Activated naive CD4-positive, alpha-beta T cell treated with Interleukin-2 at 50 U/mL for 16 hours (primary cell): ENCODE measurements at places on chromosomes 4 and X.

- no peak for DNase-seq
Observed at GRCh38 chr4:184136525-184136924, 81.1 kb downstream of the ENPP6 start.

DNA sequence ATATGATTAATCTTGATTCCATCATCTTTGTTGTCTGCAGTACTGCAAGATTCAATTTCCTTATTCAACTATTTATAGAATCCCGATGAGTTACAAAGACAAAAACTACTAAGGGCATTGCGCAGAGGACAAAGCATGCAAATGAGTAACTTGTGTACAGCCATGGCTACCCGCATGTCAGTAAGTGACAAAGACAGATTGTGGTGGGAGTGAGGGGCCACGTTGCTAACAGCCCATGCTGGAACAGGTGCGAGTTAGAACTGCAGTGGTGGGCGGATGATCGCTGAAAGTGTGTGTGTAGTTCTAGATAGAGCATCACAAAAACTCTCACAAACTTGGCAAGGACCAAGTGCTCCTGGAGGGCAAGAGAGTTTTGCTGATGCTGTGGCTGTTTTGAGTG lies 49.5 kb downstream of the ACOX3 start:
- no peak for DNase-seq

DNA sequence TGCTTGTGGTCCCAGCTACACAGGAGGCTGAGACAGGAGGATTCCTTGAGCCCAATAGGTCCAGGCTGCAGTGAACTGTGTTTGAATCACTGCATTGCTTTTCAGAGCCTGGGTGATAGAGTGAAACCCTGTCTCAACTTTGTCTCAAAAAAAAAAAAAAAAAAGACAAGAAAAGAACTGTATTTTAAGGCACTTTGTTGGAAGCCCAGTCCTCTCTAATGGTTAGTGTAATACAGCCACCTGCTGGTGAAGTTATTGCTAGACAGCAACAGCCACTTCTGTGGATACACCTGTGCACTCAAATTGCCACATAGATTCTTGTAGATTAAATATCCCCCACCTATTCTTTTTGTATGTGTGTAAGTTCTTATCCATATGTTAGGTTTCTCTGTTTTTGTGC lies 10.1 kb upstream of the FGG start:
- no peak for DNase-seq

- no peak for DNase-seq
Observed at GRCh38 chr4:148574502-148574901, 132.3 kb upstream of the NR3C2 start.

- DNase-seq, result no peak
Observed at GRCh38 chr4:18134111-18134510, 112.6 kb upstream of the LCORL start.

GRCh38 chrX:10842646-10843045 lies 222.3 kb upstream of the MID1 start:
- no peak for DNase-seq

DNA sequence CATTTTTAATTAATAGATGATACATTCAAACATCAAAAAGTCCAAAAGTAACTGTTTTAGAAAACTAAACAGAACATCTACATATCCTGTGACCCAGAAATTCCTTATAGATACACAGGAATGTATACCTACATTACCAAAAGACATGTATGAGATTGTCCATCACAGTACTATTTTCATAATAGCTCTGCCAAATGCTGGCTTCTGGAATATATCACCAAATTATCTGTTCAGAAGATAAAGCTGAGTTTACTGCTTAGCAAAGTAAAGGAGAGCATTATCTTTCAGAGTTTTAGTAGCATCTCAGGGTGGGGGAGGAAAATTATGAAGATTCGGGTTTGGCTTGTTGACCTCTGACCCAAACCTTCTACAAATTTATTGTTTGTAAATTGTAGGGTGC lies 368.9 kb upstream of the SLC7A11 start:
- DNase-seq, result no peak

- DNase-seq, result no peak
Observed at GRCh38 chr4:121336706-121337105, 44.1 kb downstream of the QRFPR start.

DNA sequence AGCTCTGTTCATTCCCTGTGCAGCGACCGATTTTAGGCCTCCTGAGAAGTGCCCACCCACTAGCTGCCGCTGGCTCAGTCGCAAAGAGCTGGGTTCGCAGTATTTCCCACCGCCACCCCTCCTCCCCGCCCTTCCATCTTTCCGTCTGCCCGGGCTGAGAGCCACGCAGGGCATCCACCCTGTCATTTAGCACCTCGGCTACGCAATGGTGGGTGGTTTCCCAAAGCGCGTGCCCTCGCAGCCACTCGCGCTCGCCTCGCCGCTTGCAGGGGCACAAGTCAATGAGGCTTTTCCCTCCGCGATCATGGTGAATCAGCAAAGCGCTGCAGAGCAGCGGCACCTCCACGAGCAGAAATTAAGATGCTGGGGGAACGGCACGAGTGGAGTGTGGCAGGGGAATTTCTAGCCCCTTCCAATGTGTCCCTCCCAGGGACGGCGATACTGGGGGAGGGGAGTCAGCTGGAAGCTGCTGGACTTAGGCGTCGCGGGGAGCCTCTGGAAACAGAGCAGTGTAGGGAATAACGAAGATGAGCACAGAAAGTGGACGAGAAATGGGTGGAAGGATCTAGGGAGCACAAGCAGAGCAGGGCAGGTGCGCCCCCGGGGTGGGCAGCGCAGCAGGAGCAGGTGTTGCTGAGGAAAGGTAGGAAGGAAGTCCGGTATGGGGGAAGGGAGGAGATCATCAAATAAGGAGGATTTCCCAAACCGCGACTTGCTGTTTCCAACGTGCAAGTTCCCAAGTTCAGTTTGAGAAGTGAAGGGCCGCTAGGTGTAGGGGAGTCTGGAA lies 2.4 kb upstream of the PTCHD1 start:
- no peak for DNase-seq

- DNase-seq, result no peak
Observed at GRCh38 chr4:24497221-24497620, 87.1 kb downstream of the DHX15 start.

DNA sequence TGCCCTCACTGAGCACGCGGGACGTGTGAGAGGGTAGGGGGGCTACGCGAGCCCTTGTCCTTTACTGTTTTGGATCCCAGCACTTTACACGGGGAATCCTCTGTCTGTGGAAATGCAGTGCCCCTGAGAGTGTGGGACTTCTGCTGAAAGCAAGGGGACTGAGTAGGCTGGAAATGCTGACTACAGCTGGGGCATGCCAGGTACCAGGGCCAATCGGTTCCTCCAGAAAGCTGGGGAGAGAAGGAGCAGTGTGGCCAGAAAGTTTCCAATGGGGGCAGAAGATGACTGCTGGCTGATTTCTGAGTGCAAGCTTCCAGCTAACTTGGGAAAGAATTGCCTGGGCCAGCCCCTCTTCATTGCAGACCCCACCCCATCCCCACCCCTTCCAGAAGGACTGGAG lies 1.5 kb downstream of the NHSL2 start:
- DNase-seq, result no peak

DNA sequence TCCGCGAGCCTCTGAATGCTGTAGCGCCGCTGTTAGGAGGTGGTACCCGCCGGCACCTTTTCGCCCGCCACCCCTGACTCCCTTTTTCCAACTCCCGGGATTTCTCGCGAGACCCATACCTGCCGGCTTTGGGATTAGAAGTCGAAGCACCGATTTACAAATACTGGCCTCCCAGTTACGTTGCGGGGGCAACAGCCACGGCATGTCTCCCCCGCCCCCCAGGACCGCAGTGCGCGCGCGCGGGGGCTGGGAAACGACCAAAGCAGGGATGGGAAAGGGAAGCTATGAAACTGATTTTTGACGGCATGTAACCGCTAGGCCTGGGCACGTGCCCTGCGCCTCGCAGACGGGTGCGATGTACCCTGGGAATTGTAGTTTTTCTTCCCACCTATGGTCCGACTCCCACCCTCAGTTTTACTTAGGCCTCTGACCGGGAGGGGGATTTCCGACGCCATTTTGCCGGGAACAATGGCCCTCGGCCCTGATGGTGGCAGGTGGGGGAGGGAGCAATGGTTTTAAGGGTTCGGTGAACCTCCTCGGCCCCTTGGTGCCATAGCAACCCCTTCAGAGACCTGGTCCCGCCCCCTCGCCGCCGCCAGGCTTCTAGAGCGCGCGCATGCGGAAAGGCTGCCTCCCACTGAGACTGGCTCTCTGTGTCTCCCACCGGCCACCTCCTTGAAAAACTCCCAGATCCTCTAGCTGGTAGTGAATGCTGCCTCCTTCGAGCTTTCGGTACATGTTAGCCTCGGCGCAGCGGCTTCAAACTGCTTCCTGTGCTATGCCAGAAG lies 772 bp upstream of the WNK3 start:
- DNase-seq, result peak; percentile 42

GRCh38 chr4:81604683-81605218 lies 133.0 kb upstream of the RASGEF1B start:
- no peak for DNase-seq

GRCh38 chrX:10404436-10404835 lies 215.9 kb downstream of the MID1 start:
- DNase-seq, result no peak

- no peak for DNase-seq
Observed at GRCh38 chrX:131199091-131199490, 90.0 kb downstream of the IGSF1 start.

DNA sequence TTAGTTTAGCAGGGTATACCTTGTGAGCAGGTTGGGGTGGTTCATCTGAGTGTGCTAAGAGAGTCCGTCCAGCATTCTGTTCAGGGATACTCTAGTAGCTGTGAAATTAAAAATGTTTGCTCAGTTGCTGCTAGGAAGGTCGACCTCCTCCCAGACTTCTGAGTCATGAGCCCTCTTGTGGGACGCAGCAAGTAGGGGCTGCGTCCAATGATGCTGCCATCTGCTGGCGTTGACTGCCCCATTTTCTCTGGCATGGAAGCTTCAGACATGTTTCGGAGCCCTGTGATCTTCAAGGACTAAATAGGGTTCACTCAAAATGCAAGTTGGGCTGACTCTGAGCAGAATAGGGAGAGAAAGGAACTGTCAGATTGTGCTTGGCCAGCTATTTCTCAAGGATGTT lies 201.0 kb upstream of the ARSJ start:
- DNase-seq, result peak; percentile 18

DNA sequence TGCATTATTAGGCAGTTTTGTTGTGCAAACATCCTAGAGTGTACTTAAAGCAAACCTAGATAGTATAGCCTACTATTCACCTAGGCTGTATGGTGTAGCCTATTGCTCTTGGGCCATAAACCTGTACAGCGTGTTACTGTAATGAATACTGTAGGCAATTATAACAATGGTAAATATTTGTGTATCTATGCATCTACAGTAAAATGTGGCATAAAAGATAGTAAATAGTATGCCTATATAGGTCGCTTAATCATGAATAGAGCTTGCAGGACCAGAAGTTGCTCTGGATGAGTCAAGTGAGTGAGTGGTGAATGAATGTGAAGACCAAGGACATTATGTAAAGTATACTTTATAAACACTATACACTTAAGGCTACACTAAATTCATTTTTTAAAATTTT lies 16.6 kb downstream of the USO1 start:
- DNase-seq, result no peak

DNA sequence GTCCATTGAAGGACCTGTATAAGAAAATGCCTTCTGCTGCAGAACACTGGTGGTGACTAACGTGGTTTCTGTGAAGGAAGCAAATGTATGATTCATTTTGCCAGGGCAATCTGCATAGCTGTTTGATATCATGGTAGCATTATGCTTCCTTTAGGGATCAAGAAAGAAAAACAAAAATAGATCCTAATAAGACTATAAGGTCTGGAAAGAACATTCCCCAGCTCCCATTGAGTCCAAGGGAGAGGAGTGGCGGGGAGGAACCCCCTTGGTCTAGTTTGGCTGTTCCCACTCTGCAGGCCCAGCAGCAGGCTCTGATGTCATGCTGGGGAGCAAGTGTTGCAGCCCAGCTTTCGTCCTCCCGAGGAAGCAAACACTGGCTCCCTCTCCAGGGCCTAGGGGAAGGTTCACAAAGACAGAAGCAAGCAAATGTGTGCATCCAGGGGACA lies 154.5 kb upstream of the GALNT7 start:
- DNase-seq, result no peak

DNA sequence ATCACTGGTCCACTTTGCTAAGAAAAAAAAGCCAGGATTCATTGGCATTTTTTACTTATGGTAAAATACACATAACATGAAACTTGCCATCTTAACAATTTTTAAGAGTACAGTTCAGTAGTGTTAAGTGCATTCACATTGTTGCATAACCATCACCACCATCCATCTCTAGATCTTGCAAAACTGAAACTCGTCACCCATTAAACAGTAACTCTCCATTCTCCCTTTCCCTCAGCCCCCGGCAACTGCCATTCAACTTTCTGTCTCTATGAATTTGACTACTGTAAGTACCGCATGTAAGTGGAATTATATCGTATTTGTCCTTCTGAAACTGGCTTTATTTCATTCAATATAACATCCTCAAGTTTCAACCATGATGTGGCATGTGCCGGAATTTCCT lies 56.3 kb upstream of the LNX1 start:
- DNase-seq, result no peak

DNA sequence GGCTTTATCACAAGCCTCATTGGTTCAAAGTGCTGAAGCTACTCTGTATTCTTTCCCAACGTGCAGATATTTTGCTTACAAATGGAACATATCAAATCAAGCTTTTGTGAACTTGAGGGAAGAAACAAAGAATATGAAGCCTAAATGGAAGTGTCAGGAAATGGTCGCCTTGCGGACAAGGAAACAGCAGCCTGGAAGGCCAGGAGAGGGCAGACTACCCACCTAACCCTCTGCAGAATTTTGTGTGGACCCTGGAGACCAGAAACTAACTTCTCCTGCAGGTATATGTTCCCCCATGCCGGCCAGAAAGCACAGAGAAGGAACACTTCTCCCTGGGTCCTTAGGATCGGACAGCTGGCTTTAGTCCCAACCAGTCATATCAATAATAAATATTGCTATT lies 1425.8 kb downstream of the PCDH7 start:
- no peak for DNase-seq

DNA sequence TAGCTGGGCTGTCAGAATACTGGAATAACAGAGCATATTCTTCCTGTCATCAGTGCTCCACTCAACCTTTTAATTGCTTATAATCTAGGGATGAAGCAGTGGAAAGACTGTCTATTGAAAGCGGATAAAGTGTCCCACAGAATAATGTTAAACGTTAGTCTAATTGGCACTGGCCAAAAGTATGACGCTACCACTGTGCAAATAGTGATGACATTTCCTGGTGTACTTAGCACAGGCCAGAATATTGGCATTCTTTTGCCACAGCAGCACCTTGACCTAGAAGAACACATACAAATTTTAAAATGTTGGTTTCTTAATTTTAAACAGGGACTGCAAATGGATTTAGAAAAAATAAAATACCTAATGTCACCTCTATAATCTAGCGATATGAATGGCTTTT lies 635.2 kb upstream of the SPANXN1 start:
- no peak for DNase-seq

DNA sequence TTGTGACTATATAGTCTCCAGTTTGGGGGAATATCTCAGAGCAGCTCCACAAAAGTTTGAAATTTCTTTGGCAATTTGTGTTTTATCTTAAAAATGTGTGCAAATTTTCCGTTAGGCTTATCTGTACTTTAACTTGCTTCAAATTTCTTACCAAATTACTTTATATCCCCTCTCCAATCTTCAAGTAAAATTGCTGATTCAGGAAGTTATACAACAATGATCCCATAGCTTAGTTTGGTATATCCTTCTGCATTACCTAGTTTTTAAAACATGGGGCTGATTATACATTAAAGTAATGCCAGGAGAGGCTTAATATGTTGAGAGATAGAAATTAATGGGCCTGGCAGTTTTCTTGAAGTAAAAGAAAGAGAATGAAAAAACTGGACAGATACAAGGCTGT lies 66.6 kb downstream of the TAF1 start:
- no peak for DNase-seq

- no peak for DNase-seq
Observed at GRCh38 chr4:107131295-107131694, 95.2 kb upstream of the DKK2 start.

GRCh38 chrX:45768666-45769236 lies 568.1 kb upstream of the DIPK2B start:
- DNase-seq, result no peak
